Right ventricle myocardium inferior (tissue), 1 donor: ENCODE measurements at places on chromosomes 2 and 18.

GRCh38 chr2:43792653-43793052 is 18.8 kb downstream of the DYNC2LI1 start:
- DNase-seq, result no peak

DNA sequence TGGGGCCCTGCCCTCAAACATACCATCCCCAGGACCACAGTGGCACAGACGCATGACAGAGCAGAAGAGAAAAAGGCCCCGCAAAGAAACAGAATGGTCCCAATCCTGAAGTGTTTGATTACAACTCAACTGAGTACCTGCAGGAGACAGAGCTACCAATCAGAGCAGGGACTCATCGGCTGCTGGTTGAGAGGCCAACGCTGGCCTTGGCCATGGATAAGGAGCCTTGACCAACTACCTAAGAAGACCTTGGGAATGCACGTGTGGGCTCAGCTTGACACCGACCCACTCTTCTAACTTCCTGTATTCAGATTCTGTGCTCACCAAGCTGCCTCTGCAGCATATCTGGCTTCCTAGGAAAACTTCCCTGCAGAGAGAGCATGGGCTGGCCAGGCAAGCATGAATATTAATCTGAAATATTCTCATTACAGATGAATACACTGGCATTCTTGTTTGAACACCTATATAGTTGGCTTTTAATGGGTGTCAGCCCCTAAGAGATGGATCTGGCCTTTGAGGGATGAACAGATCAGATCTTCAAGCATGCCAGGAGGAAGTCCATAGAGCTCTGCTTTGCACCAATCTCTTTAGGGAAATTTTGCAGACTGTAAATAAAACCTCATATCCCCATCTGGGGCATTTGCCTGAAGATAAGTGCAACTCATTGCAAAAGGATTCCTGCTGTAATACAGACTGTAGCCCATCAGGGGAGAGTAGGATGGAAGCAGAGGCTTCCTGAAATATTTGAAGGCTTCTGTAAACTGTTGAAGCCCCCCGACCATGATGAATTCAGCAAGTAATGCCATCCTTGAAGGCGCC is 135.4 kb downstream of the BCL2 start:
- no peak for DNase-seq

DNA sequence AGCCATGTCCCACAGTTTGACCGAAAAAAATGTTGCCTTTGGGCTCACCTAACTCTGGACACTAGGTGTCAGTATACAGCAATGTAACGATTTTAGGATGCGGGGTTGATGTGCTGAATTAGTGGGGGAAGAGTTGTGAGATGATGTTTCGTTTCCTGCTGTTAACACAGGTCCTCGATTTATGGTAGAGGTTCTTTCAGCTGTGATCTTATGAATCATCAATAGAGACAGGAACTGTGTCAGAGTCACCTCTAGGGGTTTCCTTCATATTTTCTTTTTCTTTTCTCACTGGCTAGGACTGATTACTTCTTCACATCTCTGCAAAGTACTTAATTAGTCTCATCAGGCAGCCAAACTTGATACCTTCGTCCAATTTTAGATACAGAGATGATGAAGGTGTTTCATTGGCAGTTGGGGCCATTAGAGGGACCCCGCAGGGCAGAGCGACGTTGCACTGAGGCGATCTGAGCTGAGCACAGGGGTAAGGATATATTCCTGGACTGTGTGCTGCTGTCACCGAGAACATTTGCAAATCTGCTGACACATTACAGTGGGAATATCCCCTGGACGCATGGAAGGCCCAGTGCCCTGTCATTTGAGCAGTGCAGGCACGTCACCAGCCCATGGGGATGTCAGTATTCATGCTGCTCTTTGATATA is 10.2 kb upstream of the MMADHC start:
- no peak for DNase-seq

DNA sequence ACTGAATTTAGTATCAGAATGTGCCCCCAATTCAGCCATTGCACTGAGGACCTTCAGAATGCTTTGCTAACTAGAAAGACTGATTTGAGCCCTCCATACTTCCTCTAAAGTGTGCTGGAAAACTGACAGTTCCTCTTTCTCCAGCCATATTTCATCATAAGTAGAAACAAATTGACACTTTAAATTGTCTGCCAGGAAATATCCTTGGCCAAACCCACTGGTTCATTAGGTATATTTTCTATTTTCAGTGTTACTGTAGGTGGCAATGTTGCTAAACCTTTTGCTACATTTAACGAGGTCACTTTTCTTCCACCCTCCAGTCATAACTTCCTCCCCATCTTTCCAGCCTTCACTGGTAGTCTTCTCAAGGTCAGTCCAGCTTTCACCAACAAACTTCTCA is 21.5 kb downstream of the SP5 start:
- no peak for DNase-seq

DNA sequence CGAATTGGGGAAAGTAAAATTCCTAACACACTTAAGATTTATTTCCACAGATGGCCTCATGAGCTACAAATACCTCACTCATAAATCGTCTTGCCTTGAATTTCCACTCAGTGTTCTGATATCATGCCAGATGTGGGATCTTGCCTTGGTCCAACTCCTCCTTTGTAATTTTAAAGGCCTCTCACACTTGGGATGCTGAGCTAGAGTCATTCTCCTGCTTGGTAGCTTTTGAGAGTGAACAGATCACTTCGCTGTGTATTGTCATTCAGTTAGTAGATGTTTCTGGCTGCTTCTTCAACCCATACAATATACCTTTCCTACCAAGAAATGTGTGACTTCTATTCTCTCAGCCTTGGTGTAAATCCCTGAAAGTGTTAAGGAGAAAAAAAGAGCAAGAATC is 309.2 kb downstream of the NRXN1 start:
- DNase-seq, result no peak

DNA sequence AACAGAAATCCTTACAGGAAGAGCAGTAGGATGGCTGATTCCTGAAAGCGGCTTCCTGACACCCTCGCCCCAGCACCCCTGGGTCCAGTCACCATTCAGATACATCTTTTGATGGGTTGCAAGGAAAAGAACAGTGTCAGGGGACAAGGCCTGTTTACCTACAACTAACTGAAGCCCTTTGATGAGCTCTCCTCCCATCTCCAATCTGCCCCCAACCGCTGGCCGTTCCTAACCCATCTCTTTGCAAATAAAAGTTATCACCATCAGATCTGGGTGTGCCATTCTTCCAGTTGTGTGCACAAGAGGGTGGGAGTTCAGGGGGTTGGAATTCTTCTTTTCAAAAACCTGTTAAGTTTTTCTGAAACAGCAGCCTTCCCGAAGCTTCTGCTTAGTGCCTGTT is 48.9 kb downstream of the ARL4C start:
- no peak for DNase-seq

DNA sequence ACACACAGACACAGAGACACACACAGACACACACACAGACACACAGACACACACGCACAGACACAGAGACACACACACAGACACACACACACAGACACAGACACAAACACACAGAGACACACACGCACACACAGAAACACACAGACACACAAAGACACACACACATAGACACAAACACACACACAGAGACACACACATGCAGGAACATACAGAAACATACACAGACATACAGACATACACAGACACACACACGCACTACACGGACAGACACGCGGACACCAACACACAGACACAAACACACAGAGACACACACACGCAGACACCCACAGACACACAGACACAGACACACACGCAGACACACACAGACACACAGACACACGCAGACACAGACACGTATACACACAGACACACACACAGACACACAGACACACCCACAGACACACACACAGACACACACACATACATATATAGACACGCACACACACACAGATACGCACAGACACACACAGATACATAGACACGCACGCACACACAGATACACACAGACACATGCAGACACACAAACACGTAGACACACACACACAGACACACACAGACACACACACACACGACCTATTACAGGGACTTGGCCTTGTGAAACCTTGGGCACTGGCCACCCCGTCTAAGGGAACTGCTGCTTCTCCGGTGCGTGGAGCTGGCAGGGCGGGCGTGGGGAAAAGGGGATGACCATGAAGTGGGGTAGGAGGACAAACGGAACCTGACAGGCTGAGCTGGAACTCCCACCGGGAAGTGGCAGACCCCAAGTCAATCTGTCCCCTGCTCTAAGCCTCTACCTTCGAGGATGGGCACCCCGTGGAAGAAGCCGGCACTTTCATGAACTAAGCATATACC is 211.4 kb downstream of the TFCP2L1 start:
- no peak for DNase-seq

DNA sequence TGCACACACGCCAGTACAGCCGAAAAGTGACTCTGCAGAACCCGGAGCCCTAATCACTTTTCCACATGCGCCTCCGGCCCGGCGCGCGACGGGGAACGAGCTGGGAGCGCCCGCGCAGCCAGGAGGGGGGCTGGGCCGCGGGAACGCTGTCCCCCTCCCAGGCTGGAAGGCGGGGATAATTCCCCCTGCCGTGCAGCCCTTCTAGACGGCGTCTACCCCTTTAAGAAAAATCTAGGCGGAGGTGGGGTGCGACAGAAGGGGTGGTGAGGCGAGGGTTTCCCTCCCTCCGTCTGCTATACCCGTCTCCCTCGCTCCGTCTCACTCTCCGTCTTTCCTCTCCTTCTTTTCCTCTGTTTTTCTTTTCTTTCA is 2.4 kb downstream of the CYP26B1 start:
- DNase-seq, result no peak

GRCh38 chr2:119179202-119179601 is 20.7 kb upstream of the C1QL2 start:
- DNase-seq, result no peak

GRCh38 chr18:63142594-63143225 is 176.9 kb downstream of the BCL2 start:
- no peak for DNase-seq

- peak; percentile 74 for DNase-seq
Measured at GRCh38 chr2:28751956-28752630, 463 bp downstream of the PPP1CB start.

GRCh38 chr2:121377646-121378045 is 92.6 kb upstream of the TFCP2L1 start:
- no peak for DNase-seq
